ENCODE measurements at places on chromosomes 3 and 15. TPM values are rescaled to one million over a fixed set of nuclear protein-coding genes. Genes with fewer than 3 reads are reported as not detected.

The IL12A gene
- total RNA-seq, result 0.17 TPM

The RETNLB gene
- 58.5 TPM for total RNA-seq

The ECE2 gene
- 0.20 TPM for total RNA-seq

The TPRG1 gene
- total RNA-seq, result 1.1 TPM

The NANOGP8 gene
- not detected for total RNA-seq

The GPR27 gene
- 0.70 TPM for total RNA-seq

The ITGB5 gene
- 93.0 TPM for total RNA-seq

The SNAP23 gene
- total RNA-seq, result 62.4 TPM

The GPR149 gene
- not detected for total RNA-seq

The KIF23 gene
- 8.7 TPM for total RNA-seq

The EBLN2 gene
- 3.2 TPM for total RNA-seq

The ARHGEF3 gene
- total RNA-seq, result 20.0 TPM

The BCL2A1 gene
- 1.4 TPM for total RNA-seq

The WNT5A gene
- 4.0 TPM for total RNA-seq

The EFL1 gene
- 48.0 TPM for total RNA-seq

The GPR176 gene
- total RNA-seq, result 1.5 TPM
